Panc1 (cell line): ENCODE measurements at places on chromosomes 1 and 21.

- no peak for DNase-seq
Observed at GRCh38 chr1:76928522-76928921, 61.2 kb downstream of the ST6GALNAC5 start.

DNA sequence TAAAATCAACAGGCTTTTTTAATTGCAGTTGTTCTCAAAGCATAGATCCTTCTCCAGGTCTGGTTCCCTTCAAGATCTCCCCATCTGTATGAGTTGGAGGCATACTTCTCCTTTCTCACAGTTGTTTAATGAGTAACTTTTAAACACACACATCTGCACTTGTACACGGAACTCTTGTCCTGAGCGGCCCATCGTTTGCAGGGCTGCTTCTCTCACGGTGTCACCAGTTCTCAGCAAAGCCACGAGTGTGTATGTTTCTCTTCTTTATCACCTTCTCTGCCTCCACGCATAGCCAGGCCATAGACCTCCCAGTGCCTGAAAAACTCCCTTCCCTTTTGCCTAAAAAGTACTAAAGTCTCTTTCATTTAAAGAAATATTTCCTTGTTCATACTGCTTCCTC lies 68.7 kb upstream of the ROR1 start:
- DNase-seq = no peak

- DNase-seq = no peak
Observed at GRCh38 chr21:32595431-32595830, 10.1 kb upstream of the TCP10L start.

- DNase-seq = no peak
Observed at GRCh38 chr1:88455621-88456256, 228.3 kb upstream of the PKN2 start.

GRCh38 chr21:31538816-31539215 lies 120.7 kb upstream of the SOD1 start:
- no peak for DNase-seq

DNA sequence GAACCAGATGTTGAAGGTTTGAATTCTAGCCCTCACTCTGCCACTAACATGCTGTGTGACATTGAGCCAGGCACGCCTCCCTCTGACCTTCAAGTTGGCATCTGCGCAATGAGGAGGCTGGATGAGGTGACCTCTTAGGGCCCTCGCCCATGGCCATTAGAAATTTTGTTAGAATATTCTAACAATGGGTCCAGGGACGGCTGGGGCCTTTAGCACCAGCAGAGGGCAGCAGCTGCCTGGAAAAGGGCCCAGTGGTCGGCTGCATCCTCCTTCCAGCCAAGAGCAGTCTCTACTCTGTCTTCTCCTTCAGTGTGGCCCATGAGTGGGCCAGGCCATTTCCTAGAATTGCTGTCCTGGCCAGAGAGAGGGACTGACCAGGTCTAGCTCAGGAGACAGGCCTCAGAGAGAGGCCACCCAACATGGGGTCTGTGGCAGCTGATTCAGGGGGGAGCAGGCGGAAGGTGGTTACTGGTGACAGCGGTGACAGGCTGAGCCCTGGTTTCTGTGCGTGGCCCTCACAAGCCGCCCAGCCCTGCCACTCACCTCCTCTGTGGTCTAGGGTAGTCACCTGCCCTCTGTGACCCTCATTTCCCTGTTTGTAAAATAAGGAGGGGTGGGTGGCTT lies 101.3 kb upstream of the ACTL8 start:
- DNase-seq = no peak

GRCh38 chr21:38789275-38789674 lies 16.5 kb upstream of the ETS2 start:
- no peak for DNase-seq

DNA sequence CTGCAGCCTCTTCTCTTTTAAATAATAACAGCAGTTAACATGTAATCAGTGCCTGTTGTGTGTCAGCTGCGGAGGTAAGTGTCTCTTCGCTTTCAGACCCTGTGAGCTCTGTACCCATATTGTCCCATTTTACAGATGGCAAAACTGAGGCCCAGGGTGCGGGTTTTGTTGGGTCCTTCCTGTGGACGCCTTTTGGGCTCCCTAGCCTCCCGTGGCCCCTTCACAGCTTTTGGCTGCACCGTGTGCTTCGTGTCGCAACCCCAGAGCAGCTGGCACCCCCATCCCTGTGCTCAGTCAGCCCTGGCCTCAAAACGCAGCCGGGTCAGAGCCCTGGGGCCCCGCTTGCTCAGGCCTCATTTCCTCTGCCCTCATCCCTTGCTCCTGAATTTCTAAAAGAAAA lies 53.8 kb downstream of the TLR5 start:
- DNase-seq = no peak

- no peak for DNase-seq
Observed at GRCh38 chr1:47635597-47635996, 197.8 kb downstream of the FOXD2 start.

DNA sequence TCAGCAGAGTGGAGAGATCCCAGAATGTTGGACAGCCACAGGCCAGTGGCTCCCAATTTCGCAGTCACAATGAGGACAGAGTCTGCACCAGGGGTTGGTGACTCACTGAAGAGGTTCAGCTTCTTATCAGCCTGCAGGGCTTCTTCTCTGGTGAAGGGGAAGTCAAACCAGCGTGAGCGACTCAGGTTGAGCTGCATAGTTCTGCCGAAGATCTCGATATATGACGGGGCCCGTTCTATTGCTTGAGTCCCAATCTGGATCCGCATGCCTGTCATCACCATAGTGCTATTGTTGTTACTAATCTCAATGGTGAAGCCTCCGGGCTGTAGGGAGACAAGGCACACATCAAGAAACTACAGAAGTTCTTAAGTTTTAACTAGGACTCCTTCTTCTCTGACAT lies 58.5 kb downstream of the UBR4 start:
- no peak for DNase-seq

DNA sequence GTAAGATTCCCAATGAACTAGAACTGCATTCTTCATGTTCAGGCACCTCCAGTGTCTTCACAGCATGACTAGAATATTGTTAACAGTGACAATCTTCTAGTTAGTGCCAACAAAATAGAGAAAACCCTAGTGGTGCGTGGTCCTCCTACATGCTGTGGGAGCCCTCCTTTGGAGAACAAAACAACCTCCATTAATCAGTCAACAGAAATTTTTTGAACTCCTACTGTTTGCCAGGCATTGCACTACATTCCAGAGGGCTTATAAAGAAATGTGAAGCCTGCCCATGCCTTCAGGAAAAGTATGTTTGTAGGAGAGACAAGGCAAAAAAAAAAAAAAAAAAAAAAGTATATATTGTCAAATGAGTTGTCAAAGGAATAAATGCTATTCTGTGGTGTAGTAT lies 252.7 kb downstream of the LRRC40 start:
- DNase-seq = no peak

- no peak for DNase-seq
Observed at GRCh38 chr1:207833381-207833780, 77.5 kb downstream of the CD34 start.

GRCh38 chr1:227880342-227880924 lies 65.0 kb downstream of the PRSS38 start:
- no peak for DNase-seq

- no peak for DNase-seq
Observed at GRCh38 chr1:183710333-183710732, 57.2 kb upstream of the APOBEC4 start.

- no peak for DNase-seq
Observed at GRCh38 chr1:198499588-198499987, 40.9 kb downstream of the ATP6V1G3 start.

DNA sequence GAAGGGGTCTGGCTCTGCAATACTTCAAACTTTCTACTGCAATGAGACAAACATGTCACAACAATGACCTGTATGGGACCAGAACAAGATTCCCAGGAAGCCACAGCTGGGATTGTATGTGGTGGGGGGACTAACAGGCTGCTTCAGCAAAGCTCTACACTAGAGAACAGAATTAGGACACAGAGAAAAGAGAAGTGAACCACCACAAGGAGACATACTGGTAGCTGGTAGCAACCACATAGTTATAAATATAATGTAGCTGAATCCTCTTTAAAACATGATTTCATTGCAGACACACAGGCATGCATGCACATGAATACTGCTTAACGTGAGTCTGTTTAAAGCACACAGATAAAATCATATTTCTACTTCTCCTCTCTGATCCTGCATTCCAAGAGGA lies 3.5 kb upstream of the ILDR2 start:
- DNase-seq = no peak

DNA sequence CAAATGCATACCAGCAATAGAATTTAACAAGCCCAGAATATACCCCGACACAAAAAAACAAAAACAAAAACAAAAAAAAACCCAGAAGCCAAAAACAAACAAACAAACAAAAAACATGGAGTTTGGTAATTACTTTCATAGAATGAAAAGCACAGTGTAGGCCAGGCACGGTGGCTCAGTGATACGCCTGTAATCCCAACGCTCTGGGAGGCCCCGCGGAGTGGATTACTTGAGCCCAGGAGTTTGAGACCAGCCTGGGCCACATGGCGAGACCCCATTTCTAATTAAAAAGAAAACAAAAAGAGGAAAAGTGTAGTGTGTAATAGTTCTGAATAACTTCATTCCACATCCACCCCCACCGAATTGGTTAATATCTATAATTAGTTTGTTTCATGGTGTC lies 1265.7 kb downstream of the NCAM2 start:
- no peak for DNase-seq

- DNase-seq = no peak
Observed at GRCh38 chr1:244854166-244854565, 10.2 kb downstream of the HNRNPU start.

DNA sequence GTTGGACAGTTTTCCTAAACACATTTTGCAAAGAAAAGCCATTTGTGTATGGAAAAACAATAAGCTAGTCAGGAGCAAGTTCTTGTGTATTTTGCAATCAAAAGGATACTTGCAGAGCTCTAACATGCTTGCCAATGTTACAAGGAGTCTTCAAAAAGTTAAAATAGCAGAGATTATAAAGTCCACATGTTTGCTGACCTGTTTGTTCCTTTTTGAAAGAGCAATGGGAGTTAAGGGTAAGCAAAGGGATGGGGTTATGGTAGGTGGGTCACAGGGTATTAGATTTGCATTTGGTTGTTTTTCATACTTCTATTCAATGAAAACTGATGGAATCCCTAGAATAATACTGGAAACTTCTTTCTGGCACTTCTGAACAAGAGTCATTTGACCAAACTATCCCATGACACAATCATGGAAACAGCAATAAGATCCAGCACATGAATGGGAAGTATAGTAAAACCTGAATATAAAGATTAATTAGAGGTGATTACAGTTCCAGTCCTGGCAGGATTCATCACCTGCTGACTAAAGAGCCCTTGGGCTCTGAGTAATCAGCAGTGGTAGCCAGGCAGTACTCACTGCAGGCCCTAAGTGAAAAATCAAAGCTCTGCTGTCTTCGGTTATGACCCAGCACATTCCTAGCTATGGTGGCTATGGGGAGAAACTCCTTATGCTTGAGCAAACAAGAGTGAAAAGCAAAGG lies 27.1 kb upstream of the ZC3H11B start:
- no peak for DNase-seq

DNA sequence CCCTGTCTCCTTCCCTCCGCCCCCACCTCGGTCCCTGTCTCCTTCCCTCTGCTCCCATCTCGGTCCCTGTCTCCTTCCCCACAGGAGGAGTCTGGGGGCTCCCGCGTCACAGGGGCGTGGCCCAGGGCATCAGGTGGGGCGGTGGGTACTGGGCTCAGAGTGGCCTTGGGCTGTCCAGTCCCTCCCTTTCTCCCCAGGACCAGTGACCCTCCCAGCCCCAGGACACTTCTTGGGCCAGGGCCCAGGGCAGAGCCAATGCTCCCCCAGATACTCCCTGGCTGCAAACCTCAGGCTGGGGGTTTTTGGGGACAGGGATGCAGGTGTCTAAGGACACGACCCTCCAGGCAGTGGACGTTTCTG lies 6.8 kb upstream of the RNF223 start:
- no peak for DNase-seq

GRCh38 chr1:24317081-24317480 lies 2.1 kb upstream of the GRHL3 start:
- DNase-seq = no peak

DNA sequence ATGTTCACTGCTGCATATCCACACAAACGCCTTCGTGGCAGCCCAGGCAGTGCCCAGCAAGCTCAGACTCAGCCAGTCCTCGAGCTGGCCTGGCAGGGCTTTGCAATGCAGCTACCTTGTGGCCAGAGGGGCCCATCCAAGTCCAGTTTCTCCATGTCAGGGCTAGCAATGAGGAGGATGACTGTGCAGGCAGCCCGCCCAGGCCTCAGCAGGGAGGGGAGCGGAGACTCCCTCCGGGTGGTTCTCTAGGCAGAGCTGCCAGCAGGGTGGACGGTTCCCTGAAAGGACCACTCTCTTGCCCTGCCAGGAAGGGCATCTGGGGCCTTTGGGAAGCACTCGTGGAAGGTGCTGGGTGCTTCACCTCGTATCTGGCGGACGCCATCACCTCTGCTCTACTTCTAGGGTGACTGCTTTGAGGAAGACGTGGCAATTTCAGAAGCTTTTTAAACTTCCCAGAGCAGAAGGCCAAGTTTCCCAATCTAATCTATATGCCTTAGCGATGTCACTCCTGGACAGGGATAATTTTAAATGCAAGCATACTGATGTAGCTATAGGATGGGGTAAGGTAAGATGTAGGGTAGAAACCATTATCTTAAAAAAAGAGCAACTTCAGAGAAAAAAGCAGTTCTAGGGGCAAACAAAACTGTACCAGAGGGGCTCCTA lies 56.2 kb downstream of the RUNX1 start:
- no peak for DNase-seq

DNA sequence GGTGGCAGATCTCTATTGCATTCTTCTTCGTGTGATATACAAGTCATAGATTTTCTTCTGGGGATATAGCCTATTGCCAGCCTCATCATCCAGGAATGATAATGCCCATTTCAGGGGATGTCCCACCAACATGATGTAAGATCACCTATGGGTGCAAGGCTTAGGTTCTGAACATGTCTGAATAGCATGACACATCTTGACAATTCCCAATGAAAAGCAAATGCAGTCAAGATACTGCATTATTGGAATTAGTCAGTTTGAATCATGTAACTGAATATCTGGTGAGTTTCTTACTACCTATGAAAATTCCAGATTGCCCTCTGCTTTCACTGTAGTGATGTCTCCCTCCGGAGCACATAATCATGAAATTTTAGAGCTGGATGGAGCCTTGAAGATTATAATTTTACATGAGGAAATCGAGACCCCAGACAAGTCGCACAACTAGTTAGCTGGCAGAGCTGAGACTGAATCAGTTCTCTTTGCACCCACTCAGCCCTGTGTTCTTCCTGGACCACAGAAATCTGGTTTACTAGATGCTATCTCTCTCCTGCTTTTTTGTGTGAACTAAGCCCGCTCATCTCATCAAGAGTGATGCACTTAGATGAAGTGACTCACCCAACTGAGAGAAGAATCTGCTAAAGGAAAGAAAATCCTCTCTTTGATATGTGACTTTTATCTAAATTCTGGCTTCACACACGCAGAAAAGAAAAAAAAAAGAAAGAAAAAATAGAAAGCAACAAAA lies 65.0 kb downstream of the WDR64 start:
- DNase-seq = no peak

GRCh38 chr1:7543718-7544090 lies 227.4 kb upstream of the VAMP3 start:
- DNase-seq = no peak

GRCh38 chr1:8693107-8693506 lies 124.3 kb downstream of the RERE start:
- no peak for DNase-seq

- no peak for DNase-seq
Observed at GRCh38 chr21:38596264-38597042, 98.2 kb upstream of the ERG start.

GRCh38 chr1:94438692-94439276 lies 20.6 kb downstream of the ABCD3 start:
- no peak for DNase-seq
